ENCODE measurements at places on chromosomes 11 and 22.
A peak's percentile ranks its signal among the peaks of the same experiment; 100 is the strongest.

DNA sequence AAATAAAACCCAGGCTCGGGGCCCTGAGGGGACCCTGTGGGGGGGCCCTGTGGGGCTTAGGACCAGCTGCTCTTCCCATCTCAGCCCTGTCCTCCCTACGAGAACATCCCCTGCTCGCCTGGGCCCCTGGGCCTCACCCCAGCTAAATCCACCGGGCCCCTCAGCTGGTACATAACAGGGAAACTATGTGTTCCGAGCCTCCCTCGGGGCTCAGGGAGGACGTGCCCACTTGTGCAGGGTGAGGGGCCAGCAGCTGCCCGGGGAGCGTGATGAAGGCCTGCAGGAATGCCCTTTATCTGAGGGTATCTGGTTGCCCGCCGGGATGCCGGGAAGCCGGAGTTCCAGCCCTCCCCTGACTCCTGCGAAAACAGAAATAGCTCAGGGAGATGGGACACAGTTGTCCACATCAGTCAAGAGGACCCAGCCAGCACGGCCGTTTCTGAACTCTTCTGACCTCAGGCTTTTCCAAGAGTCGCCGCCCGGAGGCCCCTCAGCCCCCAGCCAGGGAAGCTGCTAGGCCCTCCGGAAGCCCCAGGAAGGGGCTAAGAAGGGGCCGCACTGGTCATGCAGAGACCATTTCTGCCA, 20.6 kb downstream of the MRPL23 start:
- no peak for DNase-seq

GRCh38 chr11:10601837-10602236, 33.4 kb upstream of the LYVE1 start:
- no peak for DNase-seq

- no peak for DNase-seq
Observed at GRCh38 chr11:58592760-58593472, 14.1 kb downstream of the ZFP91 start.

- peak; percentile 91 for DNase-seq
Observed at GRCh38 chr11:111983187-111983986, 41.8 kb upstream of the DLAT start.

DNA sequence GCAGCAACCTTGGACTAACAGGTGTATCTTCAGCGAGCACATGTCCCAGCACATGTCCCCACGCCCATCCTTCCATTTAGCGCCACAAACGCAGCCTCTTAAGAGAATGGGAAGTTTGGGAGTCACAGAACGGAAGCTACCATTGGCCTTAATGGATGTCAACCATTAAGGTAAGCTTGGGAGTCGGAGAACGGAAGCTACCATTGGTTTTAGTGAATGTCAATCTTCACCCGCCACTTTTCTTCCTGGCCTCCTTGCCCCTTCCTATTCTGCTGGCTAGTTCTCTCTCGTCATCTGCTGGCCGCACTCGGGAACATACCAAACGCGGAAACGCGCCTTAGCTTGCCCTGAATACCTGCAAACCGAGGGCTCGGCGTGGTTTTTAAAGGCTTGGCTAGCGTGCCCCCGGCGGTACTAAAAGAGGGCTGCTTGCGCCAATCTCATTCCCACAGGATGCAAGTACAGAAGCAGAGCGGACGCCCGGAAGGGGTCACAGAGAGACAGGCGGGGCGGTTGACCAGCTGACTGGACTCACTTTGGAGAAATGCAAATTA, 24.3 kb downstream of the GLYATL1 start:
- DNase-seq = peak; percentile 4

- no peak for DNase-seq
Observed at GRCh38 chr11:47854667-47855066, 6.5 kb upstream of the NUP160 start.

DNA sequence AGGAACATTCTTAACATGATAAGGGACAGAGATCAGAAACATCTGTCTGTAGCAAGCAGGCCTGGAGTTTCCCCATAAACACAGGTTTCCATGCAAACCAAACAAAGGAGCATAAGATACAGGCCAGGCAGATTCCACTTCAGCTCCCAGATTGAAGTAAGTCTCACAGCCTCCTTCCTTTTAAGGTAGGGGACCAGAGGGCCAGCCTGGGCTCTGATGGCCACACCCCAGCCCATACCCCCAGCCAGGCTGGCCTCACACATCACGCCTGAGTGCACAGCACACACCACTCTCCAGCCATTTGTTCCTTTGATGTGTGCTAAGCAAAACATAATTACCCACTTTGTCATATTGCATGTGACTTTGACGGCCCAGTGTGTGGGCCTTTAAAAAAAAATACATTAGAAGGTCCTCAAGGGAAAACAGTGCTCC, 518.7 kb downstream of the NTM start:
- DNase-seq = peak; percentile 42

GRCh38 chr11:126352934-126353801, 2.3 kb upstream of the ST3GAL4 start:
- no peak for DNase-seq

- DNase-seq = no peak
Observed at GRCh38 chr11:88849368-88849767, 216.4 kb downstream of the GRM5 start.

DNA sequence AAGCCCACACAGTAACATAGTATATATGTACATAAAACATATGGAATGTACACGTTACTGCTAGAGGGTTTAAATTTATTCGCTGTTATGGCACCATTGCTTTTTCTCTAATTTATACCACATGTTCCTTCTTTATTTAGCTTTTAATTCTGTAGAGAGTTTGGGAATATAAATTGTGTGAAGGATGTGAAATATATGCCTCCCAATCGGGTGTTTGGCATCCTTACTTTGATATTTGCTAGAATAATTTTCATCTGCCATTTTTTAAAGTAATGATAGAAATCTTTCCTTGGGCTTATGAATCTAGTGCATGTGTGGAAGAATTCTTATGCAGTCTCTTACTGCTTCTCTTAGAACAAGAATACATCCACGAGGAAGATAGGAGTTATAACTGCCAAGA, 509.8 kb upstream of the RAG2 start:
- no peak for DNase-seq

DNA sequence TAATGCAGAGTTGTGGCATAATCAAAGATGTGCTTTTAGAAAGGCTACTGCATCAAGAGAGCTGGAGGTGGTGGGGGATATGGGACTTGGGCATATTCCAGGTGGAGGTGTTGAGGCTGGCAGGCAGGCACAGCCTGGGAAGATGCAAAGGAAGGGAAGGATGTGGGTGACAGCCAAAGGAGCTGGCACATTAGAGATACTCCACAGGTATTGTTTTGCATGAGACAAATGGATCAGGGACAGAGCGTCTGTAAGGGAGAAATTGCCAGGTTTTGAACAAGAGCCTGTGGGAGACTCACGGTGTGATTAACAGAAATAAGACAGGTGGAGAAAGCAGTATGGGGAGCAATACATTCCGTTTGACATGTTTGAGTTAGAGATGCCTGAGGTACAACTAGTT, 263.7 kb downstream of the NELL1 start:
- no peak for DNase-seq

- no peak for DNase-seq
Observed at GRCh38 chr22:20438678-20439492, 1.3 kb upstream of the SCARF2 start.

DNA sequence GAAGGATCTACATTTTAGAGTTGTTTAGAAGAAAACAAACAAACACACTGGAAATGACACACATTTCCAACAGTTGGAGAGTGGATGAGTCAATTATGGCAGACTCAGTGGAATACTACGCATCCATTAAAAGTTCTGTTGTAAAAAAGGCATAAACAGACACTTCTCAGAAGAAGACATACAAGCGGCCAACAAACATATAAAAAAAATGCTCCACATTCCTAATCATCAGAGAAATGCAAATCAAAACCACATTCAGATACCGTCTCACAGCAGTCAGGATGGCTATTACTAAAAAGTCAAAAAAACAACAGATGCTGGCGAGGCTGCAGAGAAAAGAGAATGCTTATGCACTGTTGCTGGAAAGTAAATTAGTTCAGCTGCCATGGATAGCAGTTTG, 298.2 kb downstream of the DDX10 start:
- no peak for DNase-seq

DNA sequence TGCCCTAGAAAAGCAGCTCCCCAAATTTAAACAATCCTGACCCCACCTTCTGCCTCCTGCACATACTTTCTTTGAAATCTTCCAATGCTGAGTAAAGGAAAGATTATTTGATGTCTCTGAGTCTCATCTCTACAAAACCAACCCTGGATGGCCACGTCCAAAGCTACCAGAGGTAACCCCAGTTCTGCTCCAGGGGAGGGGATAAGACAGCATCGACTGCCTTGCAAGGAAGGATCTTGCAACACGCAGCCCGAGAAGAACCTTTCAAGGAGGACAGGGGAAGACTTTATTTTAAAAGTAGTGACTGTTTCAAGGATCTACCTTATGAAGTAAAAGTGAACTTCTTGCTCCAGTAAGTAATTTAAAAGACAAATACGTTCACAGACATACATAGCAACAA, 66.5 kb upstream of the TMEM45B start:
- no peak for DNase-seq

GRCh38 chr11:44451706-44452105, 113.8 kb upstream of the CD82 start:
- no peak for DNase-seq

DNA sequence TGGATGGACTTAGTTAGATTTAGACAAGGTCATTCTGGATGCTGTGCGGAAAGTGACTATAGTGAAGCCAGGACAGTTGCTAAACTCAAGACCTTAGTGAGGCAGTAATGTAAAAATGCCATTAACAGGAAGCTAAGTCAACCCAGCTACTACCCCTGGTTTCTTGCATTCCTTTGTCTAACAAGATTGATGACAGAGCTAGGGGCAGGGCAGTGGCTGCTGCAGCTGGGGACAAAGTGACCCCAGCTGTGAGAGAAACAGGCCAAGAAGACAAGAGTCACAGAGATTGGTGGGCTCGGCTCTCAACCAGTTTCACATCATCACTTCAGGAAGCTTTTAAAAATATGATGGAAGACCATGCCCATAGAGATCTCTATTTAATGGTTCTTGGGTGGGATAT, 110.4 kb upstream of the POU2AF2 start:
- no peak for DNase-seq

GRCh38 chr11:17508791-17509190, 32.1 kb upstream of the ABCC8 start:
- DNase-seq = no peak

DNA sequence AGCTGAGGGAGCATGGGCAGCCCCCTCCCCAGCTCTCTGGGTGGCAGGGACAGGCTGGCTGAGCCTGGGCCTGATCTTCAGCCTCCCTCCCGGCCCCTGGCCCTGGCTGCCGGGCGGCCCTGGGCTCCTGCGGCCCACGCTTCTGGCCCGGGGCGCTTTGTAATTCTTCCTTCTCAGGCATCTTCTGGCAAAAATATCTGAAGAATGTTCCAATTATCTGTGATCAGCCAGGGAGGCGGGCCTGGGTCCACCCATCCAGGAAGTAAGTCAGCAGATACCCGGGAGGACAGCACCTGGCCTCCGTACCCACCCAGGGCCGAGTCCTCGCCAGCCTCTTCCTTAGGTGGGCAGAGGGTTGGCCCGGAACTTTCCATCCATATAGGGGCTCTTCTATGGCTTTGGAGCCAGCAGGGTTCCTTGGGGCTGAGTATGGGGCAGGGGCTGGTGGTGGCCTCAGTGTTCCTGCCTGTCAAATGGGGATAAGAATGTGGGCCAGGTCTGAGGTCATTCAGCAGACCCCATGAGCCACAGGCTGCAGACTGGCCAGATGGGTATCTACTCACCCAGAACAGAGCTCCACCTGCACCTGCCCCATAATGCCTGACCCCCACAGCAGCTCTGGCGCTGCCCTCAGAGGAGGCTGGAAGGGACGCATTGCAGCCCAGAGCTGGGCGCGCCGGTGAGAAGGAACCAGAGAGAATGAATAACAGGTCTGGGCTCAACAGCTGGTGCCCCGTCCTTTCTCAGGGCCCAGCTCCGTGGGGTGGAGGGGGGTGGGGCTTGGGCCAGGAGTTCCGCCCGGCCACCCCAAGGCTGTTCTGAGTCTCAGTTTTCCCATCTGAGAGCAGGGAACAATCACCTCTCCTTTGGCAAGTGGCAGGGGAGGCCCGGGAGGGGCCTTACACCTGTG, 16.2 kb downstream of the WNT7B start:
- no peak for DNase-seq

DNA sequence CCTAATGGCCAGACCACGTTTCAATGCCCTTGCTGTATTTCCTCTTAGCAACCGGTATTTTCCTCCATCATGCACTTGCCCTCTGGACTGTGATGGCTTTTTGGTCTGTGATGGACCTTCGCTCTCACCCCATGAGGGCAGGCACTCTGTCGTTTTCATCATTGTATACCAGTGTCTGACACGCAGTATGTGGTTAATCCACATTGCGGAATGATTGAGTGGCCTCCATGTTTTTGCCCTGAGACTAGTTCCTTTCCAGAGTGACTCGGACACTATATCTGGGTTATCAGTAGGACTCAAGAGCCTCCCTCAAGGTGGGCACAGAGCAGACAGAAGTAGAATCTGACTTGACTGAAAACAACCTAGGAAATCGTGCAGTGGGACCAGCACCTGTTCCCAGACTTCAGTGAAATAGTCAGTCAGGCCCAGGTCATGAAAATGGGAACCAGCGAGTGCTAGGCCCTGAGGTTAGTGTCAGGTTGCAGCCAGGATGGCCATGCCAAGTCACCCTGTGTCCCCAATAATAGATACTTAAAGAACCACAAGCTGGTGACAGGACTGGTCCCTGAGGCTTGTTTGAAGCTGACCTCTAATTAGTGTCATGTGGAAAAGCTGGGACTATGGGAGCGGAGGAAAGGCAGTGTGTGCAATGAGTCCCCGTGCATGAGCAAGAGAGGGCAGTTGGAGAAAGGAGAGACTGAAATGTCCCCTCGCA, 464.7 kb downstream of the INSC start:
- DNase-seq = no peak

DNA sequence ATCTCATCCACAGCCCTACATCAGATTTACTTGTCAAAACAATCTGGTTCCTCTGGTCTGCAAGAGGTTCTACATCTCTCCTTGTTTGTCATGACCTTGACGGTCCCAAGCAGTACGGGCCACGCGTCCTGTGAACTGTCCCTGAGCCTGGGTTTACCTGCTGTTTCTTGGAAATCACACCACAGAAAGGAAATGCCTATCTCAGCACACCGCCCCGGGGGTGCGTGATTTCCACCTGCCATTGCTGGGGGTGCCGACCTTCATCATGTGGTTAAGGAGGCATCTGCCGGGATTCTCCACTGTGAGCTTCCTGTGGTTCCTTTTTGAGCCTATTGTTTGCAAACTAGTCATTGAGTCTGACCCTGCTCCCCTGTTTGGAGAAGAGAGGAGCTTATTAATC, 1363.4 kb downstream of the BRD1 start:
- DNase-seq = no peak

GRCh38 chr11:69599502-69599901, 41.5 kb upstream of the CCND1 start:
- DNase-seq = no peak

All from foreskin melanocyte (primary cell).